Omental fat pad (tissue), 4 donors: ENCODE measurements at places on chromosomes 7 and 10. TPM values are rescaled to one million over a fixed set of nuclear protein-coding genes. Genes with fewer than 3 reads are reported as not detected.

DNA sequence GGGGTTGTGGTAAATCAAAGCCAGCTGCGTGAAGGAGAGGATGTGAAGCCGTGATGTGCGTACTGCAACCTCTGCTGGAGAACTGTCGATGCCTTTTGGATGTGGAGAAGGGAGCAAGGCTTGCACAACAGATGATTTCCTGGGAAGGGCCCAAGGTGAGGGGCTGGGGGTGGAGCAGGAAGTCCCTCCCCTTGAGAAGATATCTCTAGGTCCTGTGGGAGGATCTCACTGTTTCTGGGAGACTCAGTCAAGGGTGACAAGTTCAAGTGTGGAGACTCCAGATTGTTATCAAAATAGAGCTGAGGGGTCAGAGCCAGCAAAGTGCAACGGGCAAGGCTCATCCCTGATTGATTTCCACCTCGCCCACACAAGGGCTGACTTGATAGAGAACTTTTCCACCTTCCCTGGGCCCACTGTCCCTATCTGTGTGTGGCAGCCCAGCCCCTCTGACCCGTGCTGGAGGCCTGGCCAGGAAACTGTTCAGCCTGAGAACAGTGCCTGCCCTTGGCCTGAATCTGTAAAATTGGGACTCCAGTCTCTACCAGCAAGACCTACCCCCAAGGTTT, 55.0 kb downstream of the COL13A1 start:
- DNase-seq = no peak

DNA sequence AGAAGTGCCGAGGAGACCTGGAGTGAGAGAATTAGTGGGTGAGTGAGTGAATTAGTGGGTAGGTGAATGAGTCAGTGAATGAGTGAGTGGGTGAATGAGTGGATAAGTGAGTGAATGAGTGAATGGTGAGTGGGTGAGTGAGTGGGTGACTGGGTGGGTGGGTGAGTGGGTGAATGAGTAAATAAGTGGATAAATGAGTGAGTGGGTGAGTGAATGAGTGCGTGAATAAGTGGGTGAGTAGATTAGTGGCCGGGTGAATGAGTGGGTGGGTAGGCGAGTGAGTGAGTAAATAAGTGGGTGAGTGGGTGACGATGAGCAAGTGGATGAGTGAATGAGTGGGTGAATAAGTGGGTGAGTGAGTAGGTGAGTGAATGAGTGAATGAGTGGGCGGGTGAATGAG, 243.7 kb upstream of the MGMT start:
- DNase-seq = no peak

- no peak for DNase-seq
These were observed 130.4 kb downstream of the HIBADH start for GRCh38 chr7:27532314-27532713.

- DNase-seq = no peak
These were observed 56.4 kb upstream of the CCDC6 start for GRCh38 chr10:59962756-59963155.

- no peak for DNase-seq
These were observed 57.6 kb downstream of the RNLS start for GRCh38 chr10:88525371-88526069.

DNA sequence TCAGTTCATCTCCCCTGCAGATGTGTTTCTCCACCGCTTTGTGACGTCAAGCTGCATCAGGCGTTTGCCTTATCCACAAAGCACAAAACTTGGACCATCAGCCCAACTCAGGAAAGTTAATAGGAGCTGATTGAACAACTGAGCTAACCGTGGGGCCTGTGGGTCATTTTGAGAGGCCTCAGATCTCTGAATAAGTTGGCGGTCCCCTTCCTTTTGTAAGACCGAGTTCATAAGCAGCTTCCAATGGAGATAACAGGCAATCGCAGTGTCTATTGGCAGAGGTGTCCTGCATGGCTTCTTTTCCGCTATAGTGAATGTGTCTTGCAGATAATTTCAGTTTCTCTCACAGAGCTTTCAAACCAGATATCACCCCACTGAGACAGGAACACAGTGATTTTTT, 154.0 kb downstream of the SORCS1 start:
- no peak for DNase-seq

PNLIPRP2 gene
- total RNA-seq = not detected

SPDYE2 gene
- not detected for total RNA-seq

SEMA3D gene
- total RNA-seq = 5.9 TPM
